ENCODE measurements at places on chromosomes 7 and 10. TPM values are rescaled to one million over a fixed set of nuclear protein-coding genes. Genes with fewer than 3 reads are reported as not detected.

DNA sequence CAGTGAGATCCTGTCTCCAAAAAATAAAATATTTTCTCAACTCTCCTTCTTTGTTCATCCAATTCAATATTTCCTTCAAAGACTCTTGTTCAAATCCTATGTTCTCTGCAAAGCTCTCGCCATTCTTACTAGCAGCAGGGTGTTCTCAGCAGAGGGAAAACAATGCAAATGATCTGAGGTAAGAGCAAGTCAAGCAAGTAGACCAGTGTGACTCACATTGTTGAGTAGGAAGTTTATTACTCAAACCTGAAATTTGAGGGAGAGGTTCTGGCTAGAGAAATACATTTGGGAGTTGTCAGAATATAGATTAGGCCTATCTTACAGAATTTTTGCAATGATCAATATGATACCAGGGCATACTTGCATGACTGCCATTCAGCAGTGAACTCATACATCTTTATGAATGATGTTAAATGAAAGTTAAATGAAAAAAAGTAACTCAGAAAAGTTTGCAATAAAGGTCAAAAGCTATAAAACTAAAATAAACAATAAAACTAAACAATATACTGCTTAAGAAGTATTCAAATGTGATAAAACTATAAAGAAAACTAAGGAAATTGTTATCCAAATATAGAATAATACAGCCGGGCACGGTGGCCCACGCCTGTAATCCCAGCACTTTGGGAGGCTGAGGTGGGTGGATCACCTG is 5.8 kb downstream of the IDE start:
- H3K36me3 ChIP-seq: 0 out of 2 replicates have a peak, but pooled peaks cover 4% of the 10 kb centered on the region
- no peak overlapping the region for H3K27ac ChIP-seq
- no peak overlapping the region for H3K4me3 ChIP-seq
- H3K4me1 ChIP-seq: peaks cover 3% of the 10 kb centered on the region
- no peak for DNase-seq
- H3K27me3 ChIP-seq: no peaks in the 10 kb centered on the region

GRCh38 chr10:110498982-110499795 is 1.5 kb downstream of the DUSP5 start:
- peaks cover 19% of the 10 kb centered on the region for H3K4me1 ChIP-seq
- peak overlapping the region; percentile 74 for H3K4me3 ChIP-seq
- no peak overlapping the region for H3K27ac ChIP-seq
- peaks cover 6% of the 10 kb centered on the region for H3K36me3 ChIP-seq
- H3K27me3 ChIP-seq: no peaks in the 10 kb centered on the region

The ZNF107 gene
- total RNA-seq: 31.0 TPM

The GPR26 gene
- 0.09 TPM for total RNA-seq

The MUC3A gene
- 43.9 TPM for total RNA-seq

Data from H1 (cell line).